ENCODE measurements at places on chromosomes 4 and X.

DNA sequence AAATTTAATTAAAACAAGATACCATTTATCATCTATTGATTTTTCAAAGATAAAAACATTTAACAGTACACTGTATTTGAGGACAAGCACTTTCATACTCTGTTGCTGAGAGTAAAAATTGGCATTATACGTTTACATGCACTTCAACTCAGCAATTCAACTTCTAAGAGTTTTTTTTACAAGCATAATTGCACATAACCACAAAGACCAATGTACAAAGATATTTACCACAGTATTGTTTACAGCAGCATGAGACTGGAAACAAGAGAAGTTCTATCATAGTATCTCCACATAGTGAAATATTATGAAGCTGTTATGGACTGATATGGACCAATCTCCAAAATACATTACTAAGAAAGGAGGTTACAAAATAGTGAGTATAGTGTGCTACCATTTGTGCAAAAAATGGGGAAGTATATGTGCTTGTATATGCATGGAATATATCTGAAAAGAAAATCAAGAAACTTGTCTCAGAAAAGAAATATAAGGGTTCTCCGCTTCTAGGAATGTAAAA, 10.9 kb downstream of the GAB3 start:
- no peak for DNase-seq

GRCh38 chr4:151527699-151528098, 118.7 kb downstream of the FHIP1A start:
- DNase-seq: no peak

GRCh38 chr4:125762537-125762936, 447.8 kb downstream of the FAT4 start:
- no peak for DNase-seq

DNA sequence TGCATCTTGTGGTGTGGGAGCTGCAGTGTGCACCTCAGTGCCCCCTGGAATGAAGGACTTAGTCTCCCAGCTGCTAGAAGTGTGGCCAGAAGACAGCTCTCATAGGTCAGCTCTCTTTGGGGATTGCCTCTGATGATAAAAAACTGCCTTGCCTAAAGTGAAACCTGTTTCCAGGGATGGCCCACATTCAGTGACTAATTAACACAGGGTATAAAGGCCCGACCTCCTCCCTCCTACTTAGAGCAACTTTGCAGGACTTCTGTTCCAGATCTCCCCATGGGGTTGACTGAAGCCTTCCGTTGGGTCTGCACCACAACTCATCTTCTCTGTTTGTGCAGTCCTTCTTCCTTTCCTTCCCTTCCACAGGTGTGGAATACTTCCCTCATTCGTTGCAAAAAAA, 53.2 kb downstream of the SPINK2 start:
- no peak for DNase-seq

DNA sequence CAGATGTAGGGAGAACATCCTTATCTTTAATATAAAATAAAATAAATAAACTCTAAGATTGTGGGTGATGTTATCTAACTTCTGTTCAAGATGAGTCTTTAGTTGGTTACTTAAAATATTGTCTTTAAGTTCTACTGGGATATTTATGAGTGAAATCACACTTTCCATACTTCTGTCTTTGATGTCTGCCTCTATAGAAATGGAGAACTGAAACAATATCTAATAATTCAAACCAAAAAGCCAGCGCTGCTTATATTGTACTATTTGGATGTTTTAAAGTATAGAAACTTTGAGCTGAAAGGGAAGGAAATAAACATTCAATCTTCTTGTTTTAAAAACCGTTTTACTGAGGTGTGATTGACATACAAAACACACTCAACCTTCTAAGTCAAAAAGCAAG, 44.8 kb upstream of the RPS6KA3 start:
- DNase-seq: no peak

DNA sequence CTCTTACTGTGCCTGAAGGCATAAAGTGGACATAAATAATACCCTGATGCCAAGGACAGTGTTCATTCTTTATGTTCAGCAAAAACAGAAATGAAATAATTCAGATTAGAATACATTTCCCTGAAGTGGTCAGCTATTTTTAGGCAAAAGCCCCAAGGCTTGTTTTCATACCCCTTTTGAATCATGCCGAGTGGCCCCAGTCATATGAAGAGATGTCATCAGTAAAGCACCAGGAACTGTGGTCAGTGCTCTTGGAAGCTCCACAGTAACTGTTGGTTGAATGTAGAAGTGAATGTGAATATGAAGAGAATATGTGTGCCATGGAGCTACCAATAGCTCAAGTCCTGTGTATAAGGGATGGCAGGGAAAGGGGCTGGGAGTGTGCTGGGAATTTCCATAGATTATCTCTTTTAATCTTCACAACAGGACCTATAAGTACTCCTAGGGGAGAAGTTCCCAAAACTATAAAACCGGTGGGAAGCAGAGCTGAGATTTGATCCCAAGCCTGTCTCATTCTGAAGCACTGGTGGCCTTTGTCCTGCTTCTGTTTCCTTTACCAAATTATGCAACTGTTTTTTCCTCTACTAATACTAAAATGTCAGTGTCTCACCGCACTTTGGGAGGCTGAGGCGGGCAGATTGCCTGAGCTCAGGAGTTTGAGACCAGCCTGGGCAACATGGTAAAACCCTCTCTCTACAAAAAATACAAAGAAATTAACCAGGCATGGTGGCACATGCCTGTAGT, 52.6 kb downstream of the FNIP2 start:
- DNase-seq: no peak

- DNase-seq: no peak
Observed at GRCh38 chr4:2340272-2341061, 78.0 kb downstream of the ZFYVE28 start.

- peak; percentile 54 for DNase-seq
Observed at GRCh38 chrX:149512225-149512885, 7.2 kb upstream of the IDS start.

DNA sequence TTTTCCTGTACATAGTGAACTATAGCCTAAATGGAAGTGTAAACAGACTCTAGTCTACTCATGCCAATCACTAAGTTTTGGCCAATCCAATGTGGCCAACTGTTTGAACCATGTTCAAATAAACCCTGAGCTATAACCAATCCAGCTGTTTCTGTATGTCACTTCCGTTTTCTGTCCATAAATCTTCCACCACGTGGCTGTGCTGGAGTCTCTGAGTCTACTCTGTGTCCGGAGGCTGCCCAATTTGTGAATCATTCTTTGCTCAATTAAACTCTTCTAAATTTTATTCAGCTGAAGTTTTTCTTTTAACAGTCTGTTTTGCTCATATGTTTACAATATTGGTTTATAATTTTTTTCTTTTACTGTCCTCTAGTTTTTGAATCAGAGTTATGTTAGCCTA, 112.3 kb upstream of the BANK1 start:
- no peak for DNase-seq

DNA sequence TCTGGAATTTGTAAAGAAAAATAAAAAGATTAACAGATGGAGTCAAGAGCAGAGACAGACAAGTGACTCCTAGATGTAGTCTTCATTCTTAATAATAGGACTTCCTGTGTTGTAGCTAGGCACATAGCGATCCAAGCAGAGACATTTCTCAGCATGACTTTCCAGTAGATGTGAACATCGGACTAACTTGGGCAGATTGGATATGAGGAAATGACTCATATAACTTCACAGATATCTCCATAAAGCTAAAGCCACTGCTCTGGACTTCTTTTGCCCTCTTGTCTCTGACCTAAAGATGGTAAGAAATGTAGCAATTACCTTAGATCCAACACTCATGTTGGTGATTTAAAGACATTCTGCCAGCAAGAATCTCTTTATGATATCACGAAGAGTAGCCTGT, 131.7 kb downstream of the EPHA5 start:
- DNase-seq: no peak

GRCh38 chr4:11263208-11263607, 165.5 kb downstream of the HS3ST1 start:
- DNase-seq: no peak

DNA sequence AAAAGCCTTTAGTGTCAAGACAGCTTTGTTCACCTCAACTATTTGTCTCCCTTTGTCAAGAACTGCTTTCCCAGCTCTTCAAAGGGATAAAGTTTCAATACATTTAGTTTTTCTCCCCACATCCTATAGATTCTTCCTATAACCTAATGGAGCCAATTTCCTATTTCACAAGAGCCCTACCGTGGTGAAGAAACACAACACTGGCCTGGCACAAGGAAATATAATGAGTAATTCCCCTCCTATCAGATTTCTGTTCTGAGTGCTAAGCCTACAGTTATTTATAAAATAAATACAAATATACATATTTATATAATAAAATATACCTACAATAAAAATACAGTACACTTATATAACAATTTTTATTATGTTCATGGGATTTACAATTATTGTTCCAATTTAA, 89.9 kb downstream of the SHISA3 start:
- no peak for DNase-seq

- no peak for DNase-seq
Observed at GRCh38 chr4:140054861-140055260, 99.1 kb downstream of the MAML3 start.

GRCh38 chr4:23235628-23236390, 543.1 kb downstream of the GBA3 start:
- no peak for DNase-seq

DNA sequence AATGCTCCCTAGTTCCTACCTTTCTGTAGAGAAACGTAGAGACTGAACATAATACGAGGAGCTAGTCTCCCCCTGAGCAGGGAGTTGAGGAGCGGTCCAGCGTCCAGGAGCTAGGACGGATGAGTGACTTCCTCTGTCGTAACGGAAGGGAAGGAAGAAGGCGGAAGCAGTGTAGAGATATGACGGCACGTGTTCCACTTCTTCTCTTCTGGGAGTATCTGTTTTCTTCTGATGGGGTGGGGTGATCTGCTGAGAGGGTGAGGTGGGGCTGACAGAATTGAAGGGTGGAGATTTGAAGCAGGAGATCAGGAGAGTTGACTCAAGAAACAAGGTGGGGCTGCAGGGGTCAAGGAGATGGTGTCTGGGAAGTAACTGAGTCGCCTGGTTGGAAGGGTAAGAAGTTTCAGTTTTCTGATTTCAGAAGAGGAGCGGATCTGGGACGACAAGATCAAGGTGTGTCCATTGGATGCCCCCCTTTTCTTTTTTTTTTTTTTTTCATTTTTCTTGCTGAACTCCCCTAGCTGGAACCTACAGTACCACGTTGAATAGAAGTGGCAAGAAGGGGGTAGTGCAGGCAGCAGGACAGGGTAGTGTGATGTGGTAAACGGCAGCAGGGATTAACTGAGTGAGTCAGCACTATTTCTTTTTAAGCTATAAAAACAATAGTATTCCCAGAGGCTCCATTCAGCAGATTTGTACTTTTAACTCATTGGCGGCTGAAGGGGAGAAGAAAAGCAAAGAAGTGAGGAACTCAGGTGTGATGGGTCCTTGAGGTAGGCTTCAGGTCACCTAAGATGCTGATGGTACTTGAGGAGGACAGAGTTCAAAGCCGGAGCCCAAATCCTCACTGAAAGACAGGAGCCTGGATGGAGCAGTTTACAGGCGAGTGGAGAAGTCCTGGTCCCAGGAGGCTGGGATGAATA, 50.8 kb upstream of the SETD7 start:
- DNase-seq: no peak

Data from activated CD8-positive, alpha-beta memory T cell treated with anti-CD3 and anti-CD28 coated beads, Interleukin-2, amount 50 U/mL, for 4 hours (primary cell).